Cardiac septum (tissue), 1 donor: ENCODE measurements at places on chromosomes 2 and 18. TPM values are rescaled to one million over a fixed set of nuclear protein-coding genes. Genes with fewer than 3 reads are reported as not detected.

SLC16A14 gene
- 2.0 TPM for total RNA-seq

DNA sequence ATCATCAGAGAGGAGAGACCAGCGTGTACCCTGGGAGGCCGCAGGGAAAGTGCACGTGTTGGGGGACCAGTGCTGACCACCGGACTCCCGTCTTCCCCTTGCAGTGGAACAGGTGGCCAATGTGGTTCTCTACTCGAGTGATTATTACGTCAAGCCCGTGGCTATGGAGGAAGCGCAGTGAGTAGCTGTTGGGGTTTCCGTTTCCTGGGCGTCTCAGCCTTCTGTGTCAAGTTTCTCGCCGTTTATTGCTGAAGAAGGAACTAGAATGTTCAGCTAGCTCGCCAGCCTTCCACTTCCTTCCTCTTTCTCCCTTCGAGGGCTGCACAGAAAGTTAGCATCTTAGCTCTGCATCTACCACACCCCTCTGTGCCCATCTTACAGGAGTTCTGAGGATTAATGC, 22.8 kb upstream of the DGKD start:
- peak; percentile 93 for DNase-seq

- DNase-seq, result no peak
Observed at GRCh38 chr18:36856815-36857214, 27.9 kb downstream of the KIAA1328 start.

- no peak for DNase-seq
Observed at GRCh38 chr18:6807515-6808257, 78.2 kb downstream of the ARHGAP28 start.

GRCh38 chr2:192373754-192374153, 179.0 kb upstream of the TMEFF2 start:
- no peak for DNase-seq
